ENCODE measurements at places on chromosomes 16 and 17.

- DNase-seq = no peak
Observed at GRCh38 chr17:42704490-42704836, 22.1 kb downstream of the CNTNAP1 start.

DNA sequence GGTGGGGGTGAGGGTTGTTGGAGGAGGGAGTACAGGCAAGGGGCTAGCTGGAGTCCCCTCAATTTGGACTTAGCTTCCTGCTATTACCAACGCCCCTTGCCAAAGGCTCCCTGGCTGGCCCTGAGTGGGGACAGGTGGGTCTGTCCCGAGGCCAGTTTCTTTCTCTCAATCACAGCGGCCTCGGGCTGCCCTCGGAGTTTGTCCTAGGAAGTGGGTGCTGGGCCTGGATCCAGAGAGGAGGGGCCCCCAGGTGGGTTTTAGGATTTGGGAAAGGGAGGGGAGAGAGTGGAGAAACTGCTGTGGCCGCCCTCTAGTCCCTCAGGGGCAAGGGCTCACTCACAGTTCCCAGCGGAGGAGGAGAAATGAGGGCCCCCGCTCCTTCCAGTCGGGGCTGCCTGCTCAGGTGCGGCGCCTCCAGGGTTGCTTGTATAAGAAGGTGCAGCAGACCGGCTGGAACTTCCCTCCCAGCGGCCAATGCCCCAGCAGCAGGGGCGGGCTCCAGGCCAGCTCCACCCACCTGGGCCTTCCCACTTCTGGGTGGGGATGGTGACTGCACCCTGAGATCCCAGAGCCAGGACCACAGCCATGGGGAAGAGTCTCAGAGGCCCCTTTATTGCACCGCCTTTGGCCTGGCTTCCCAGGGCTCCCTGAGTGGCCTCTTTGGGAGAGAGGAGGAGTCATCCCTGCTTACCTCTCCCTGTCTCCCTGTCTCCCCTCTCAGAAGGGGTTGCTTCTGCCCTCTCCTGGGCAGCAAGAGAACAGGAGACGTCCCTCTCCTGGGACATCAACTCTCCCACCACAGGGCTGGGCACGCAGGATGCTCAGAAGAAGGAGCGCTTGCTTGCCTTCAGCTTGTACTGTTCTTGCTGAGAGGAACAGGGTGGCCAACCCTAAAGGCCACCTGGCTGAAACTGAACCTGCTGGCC lies 112.0 kb upstream of the SMURF2 start:
- DNase-seq = peak; percentile 65

DNA sequence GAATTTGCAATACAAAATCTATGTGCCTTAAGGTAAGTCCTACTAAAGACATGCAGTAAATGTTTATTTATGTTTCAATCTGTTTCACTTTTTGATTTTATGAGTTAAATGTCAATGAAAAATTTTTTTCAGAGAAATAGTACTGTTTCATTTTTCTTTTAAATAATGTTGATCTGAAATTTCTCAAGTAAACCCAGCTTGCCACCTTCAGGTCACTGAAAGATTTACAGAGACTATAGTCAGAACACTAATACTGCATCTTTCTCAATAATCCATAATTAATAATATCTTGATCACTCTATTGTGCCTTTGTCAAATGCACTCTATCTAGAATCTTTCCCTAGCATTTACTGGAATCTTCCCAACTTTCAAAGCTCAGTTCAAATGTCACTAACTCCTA lies 6.5 kb upstream of the DHX40 start:
- no peak for DNase-seq

DNA sequence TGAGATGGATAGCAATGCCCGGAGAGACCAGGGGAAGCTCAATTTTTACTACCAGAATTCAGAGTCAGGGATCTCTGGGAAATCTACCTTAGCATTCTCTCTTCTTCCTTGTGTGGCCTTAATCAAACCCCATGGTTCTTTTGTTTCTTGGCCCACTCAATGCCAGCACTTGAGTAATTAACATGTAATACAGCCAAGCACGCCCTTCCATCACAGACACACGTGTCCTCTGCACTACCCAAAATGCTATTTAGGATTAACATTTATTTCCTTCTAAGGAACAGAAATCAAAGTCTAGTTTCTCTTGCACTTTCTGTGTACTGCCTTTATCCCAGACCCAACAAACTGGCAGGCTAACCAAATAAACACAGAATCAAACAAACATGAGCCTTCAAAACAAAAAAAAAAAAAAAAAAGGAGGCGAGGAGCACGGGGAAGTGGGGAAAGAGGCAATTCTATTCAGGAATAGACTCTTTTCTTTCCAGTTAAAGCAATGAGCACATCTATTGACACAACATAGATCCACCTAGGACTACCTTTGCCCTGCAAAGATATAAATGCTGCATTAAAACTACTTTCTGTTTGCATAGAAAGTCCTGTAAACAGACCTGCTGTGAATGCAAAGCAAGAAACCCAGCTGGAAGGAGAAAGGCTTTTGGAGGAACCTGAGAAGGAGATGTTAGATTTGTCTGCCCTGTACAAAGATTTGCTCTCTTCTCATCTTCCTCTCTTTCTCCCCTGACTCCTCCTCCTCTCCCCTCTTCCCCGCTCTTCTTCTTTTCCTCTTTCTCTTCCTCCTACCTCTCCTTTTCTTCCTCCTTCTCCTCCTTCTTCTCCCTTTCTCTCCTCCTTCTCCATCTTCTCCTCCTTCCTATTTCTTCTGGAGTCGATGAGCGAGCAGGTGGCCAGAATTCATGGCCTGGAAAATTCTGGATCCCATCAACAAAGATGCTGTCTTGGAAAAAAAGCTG lies 294.4 kb downstream of the NPIPA8 start:
- no peak for DNase-seq

GRCh38 chr16:971981-972315 lies 1.2 kb upstream of the LMF1 start:
- DNase-seq = no peak

DNA sequence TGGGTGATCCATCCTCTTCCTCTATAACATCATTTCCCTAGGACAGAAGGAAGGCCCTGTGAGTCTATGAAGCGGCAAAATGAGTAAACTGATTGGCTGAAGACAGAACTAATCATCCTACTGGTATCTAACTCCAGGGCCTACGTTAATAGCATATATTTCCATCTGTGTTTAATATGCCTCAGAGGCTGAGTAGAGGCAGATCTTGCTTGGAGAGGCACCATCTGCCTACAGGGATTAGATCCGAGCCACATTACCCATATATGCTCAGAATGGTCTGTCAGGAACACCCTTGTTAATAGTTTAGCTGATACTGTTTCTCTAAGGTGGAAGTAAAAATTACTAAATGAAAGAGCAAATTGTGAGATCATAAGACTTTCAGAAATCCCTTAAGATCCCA lies 13.2 kb upstream of the FOXJ1 start:
- DNase-seq = no peak

DNA sequence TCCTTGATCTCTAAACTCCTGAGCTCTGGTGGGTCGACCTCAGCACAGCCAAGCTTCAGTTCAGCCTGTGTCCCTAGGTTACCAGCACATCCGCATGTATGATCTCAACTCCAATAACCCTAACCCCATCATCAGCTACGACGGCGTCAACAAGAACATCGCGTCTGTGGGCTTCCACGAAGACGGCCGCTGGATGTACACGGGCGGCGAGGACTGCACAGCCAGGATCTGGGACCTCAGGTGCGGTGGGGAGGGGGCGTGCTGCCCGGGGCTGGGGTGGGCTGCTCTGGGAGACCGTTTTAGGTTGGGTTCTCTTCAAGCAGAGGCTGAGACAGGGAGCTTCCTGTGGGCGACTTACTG lies 1.1 kb downstream of the MLST8 start:
- DNase-seq = no peak

DNA sequence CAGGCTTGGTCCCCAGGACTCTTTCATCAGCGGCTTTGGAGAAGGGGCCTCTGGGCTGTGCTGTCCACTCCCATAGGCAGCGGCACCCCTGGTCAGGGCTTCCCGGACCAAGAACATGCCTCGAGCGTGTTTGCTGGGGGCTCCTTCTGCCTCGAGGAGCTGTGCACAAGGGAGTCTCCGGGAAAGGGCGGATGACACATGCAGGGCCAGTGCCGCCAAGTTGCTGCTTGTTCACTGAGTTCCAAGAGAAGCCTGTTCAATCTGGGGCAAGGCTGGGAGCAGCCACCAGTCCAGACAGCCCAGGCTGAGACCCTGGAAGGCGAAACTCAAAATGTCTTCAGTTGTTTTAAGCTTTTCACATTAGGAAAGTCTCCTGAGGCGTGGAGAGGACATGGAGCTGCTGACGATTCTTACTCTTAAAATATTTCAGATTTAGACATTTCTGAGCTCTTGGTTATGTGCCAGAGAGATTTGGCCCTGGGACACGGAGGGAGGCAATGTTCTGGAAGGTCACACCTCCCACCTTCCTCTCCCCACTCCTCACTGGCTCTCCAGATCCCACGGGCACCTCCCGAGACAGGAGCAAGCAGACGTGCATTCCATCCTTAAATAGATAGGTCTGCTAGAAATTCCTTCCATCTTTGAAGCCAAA lies 84.5 kb upstream of the ZNF469 start:
- DNase-seq = peak; percentile 25
